ENCODE measurements at places on chromosomes 7 and 10.

GRCh38 chr10:31683682-31684081 is 244.9 kb downstream of the ARHGAP12 start:
- no peak for DNase-seq

- DNase-seq: peak; percentile 90
Observed at GRCh38 chr7:130009848-130010688, 41.1 kb downstream of the ZC3HC1 start.

- no peak for DNase-seq
Observed at GRCh38 chr10:55870186-55870585, 490.9 kb downstream of the ZWINT start.

- no peak for DNase-seq
Observed at GRCh38 chr10:97154162-97154561, 31.6 kb downstream of the SLIT1 start.

GRCh38 chr7:106425017-106425719 is 140.4 kb upstream of the NAMPT start:
- DNase-seq: peak; percentile 100

- DNase-seq: no peak
Observed at GRCh38 chr10:11698691-11699549, 43.3 kb upstream of the ECHDC3 start.

GRCh38 chr10:121159670-121160069 is 308.5 kb downstream of the WDR11 start:
- DNase-seq: peak; percentile 22

DNA sequence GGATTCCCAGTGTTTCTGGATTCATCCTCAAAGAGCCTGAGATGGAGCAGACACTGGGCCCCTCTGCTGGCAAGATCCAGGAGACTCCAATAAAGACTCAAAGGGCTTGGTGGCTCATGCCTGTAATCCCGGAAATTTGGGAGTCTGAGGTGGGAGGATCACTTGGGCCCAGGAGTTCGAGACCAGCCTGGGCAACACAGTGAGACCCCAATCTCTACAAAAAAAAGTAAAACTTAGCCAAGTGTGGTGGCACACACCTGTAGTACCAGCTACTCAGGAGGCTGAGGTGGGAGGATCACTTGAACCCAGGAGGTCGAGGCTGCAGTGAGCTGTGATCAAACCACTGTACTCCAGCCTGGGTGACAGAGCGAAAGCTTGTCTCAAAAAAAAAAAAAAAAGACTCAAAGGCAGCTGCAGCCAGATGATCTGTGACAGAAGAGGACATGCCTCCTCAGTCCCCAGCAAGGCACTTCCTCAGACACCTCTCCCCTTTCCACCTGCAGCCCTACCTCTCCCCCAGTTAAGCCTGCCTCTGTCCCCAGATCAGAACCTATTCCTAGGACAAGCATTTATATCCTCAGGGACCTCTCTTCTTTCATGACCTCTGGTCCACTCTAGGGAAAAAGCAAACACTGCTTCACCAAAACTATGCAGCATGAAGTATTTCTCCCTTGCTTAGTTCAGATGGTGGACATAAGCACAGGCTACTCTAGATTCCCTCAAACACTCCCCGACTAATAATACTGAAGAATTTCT is 27.9 kb downstream of the PDLIM1 start:
- no peak for DNase-seq

- DNase-seq: no peak
Observed at GRCh38 chr7:82167558-82168314, 275.8 kb downstream of the CACNA2D1 start.

DNA sequence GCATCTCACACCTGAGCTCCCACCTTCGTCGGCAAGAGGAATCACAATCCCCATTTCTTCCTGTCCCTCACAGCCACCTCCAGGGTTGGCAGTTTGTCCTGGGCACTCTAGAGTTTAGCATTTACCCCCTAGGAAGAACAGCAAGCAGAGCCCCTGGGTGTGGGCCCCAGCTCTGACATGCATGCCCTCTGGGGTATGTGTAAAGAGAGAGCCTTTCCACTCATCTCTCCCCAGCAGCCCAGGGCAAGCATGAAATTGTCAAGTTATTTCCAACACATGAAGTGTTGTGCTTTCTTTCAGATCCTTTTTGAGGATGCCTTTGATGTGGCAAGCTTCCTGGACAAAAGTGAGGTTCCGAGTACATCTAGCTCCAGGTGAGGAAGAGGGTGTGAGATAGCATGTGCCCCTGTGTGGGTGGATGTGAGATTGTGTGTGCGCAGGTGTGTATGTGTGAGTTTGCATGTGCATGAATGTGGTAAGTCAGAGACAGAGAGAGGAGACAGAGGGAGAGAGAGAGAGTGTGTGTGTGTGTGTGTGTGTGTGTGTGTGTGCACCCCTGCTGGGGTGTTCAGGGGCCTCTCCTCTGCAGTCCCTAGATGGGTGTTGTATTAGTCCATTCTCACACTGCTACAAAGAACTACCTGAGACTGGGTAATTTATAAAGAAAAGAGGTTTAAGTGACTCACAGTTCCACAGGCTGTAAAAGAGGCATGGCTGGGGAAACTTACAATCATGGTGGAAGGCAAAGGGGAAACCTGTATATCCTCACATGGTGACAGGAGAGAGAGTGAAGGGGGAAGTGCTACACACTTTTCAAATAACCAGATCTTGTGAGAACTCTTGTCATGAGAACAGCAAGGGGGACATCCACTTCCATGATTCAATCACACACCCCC is 18.1 kb downstream of the STRA8 start:
- no peak for DNase-seq

DNA sequence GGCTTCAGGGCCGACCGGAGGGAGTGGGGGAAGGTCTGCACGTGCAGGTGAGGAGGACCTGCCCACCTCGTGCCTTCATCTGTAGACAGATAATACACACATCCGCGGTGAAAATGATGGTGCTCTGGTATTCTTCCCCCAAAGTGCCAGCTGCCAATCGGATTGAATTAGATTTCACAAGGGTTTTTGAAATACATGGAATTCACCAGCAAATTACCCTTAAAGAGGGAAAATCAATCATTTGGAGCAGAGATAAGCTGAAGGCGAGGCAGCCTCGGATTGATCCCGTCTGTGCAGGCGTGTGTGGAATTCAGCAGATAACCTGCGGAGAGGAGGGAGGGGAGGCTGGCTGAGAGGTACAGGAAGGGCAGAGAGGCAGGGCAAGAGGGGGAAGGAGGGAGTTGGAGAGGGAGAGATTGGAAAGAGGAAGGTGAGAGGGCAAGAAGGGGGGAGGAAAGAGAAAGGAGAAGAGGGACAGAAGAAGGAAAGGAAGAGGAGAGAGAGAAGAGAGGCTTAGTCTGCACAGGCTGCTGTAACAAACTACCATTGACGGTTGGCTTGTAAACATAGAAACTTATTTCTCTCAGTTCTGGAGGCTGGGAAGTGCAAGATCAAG is 84.2 kb downstream of the C10orf105 start:
- DNase-seq: no peak

GRCh38 chr7:121505021-121505420 is 108.9 kb upstream of the FAM3C start:
- peak; percentile 36 for DNase-seq

- no peak for DNase-seq
Observed at GRCh38 chr10:123942114-123942861, 50.7 kb upstream of the CPXM2 start.

- peak; percentile 9 for DNase-seq
Observed at GRCh38 chr7:141575654-141576448, 24.6 kb downstream of the AGK start.

DNA sequence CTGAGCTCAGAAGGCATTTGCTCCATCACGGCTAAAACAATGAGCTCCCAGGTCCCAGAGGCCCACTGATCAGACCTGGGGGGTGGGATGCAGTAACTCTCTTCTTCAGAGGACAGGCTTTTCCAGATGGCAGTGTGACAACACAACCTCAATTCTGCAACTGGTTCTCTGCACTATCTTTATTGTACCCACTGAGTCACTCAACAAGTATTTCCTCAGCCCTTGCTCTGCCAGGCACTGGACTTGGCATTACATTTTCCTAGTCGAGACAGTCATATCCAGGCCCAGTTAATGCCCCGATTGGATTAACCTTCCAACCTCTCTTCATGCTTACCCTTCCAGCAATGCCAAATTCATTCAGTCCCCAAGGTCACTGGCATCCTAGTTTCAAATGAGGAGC is 72.6 kb downstream of the JAZF1 start:
- DNase-seq: no peak

GRCh38 chr10:23376229-23376655 is 31.6 kb upstream of the C10orf67 start:
- no peak for DNase-seq

GRCh38 chr10:45179691-45180090 is 135.7 kb downstream of the OR13A1 start:
- DNase-seq: peak; percentile 3

DNA sequence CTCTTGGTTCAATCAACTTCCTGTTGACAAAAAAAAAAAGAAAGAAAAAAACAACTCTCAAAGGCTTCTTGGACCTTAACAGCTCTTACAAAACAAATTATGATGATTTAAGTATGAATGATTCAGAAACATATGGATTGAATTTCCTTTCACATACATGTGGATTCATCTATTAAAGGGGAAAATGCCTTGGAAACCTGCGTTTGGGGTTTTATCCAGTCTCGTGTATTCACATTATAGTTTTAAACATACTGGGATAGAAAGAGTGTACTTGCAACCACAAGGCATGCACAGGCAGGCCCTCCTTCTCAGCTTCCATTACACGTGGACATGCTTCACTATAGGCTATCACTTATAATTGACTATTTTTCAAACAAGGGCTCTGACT is 286.7 kb downstream of the INHBA start:
- DNase-seq: peak; percentile 12

DNA sequence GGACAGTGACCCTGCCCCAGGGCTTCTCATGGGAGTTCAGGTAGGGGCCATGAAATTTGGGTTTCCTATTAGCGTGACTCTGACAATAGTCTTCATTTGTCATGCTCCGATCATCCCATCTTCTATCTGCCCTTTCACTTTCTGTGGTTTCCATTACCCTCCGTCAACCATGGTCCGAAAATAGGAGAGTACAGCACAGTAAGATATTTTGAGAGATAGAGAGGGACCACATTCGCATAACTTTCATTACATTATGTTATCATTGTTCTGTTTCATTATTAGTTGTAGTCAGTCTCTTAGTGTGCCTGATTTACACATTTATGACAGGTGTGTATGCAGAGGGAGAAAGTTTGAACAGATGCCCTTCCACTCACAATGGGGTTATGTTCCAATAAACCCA is 649.2 kb downstream of the SDK1 start:
- DNase-seq: no peak

DNA sequence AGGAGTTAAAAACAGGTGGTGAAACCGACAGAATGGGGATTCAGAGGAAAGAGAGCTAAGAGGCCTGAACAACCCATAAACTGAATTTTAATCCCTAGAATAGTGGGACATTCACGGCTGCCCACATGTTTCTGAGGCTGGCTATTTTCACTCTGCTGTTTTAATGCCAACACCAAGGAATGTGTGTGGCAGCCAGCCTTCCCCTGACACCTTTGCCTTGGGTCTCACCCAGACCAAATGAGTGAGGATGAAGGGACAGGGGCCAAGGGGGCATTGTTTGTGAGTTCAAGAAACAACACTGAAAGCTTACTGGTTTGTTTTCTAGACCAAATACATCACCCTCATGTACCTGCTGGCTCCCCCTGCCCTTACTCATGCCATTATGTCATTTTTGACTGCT is 164.3 kb downstream of the JAZF1 start:
- DNase-seq: no peak

DNA sequence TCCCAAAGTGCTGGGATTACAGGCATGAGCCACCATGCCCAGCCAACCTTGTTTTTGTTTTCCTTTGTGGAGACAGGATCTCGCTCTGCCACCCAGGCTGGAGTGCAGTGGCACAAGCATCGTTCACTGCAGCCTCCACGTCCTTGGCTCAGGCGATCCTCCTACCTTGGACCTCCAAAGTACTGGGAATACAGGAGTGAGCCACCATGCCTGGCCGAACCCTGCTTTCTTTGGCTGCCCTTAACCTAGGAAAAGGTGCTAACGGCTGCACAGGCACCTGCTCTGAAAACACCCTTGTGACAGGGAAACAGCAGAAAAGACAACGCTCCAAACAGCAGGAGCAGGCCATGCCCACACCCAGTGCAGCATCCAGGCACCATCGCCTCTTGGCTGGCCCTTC is 71.9 kb downstream of the OAT start:
- no peak for DNase-seq

DNA sequence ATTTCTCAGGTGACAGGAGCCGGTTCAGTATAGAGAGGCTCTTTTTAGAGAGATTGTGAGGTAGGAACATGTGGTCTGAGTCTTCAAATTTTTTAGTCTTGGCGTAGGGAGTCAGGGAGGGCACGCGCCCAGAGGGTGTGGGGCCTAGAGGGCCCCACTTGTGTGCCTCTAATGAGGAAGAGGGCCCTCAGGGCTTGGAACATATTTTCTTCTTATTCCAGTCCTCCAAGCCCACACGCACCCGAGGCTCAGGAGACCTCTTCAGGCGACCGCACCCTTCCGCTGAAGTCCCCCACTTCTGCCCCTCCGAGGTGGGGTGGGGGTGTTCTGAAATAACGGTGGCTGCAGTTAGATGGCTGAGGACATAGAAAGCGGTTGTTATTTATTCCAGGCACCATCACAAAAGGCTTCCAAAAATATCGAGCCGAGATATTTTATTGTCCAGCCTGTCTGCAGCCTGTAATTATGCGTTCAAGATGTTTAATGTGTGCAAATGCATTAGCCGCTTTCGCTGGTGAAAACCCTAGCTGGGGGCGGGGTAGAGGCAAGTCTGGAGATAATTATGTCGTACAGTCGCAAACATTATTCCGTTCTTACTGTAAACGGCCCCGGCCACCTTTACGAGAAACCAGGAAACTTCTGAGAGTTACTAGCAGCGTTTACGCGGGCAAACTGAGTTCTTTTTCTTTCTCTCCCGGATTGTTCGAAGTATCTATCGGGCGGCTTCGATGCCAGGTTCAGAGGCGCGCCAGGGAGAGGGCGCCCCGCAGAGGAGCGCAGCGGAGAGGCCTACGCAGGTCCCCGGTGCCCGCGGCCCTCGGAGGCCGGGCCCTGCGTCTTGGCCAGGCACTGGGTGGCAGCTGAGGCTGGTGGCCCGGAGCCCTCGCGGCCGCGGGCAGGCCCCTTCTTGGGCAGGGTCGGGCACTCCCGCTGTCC is 12.9 kb upstream of the HOXA13 start:
- DNase-seq: no peak

- peak; percentile 87 for DNase-seq
Observed at GRCh38 chr7:44867073-44867995, 18.0 kb downstream of the PURB start.

DNA sequence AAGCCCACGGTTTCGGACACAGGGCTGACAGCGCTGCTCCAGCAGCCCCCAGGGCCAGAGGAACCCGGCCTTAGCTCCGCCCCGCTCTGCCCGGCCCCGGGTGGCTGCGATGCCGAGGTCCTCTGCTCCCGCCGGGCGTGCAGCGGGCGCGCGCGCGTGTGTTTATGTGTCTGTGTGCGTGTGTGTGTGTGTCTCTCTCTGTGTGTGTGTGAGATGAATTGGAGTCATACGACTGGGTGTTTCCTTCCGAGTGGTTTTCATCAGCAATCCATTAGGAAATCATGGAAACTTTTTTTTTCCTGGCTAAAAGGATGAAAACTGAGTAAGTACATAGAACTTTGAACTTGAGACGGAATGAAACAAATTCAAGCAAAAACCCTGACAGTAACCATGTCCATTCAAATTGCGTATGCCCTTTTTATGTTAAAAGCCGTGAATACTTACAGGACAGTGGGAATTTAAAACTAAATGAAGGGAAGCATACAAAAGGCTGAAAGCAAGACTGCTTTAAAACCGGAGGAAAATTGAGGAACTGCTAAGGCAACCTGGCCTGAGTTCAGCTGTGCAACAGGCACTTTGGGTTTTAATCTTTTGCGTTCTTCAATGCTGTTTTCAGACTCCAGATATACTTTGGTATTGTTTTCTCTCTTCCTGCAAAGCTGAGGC is at the start of gene CPED1:
TSS of gene CPED1 (plus strand) at position 121 of the 666 bp plus-strand sequence. CDS start 911 bp downstream, outside the sequence.
- peak; percentile 70 for DNase-seq
